CD4-positive, alpha-beta T cell (primary cell): ENCODE measurements at places on chromosomes 13 and 19. TPM values are rescaled to one million over a fixed set of nuclear protein-coding genes. Genes with fewer than 3 reads are reported as not detected.

DNA sequence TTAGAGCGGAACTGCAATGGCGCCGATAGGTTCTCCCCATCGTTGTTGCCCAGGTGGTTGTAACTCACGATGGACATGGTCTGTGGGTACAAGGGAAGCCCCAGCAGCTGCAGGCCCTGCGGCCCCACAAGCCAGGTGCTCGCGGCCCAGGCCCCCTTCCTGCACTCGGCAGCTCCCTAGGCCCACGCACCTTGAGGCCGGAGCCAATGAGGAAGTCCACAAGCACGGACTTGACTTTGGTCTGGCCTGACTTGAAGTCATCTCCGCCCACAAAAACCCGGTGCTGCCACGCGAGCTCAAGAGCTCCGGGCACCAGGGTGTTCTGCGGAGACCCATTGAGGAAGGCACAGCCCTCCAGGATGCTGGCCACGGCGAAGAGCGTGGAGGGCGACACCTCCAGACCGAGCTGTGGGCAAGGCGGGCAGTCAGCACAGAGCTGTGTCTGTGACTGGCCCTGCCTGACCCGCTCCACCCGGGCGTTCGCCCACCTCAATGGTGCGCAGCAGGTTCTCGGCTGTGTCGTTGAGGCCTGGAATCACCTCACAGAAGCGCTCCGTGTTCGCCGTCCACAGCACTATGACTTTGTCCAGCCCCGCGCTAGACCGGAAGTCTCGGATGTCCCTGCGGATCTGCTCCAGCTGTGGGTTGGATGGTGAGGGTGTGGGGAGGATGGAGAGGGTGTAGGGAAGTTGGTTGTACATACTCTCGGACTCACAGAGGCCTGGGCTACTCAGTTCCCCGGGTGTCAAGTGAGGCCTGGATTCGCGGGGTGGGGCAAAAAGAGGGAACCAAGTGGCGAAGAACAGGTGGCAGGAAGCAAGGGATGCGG lies 1.9 kb downstream of the ISYNA1 start:
- no peak for DNase-seq

GRCh38 chr19:33712268-33712667 lies 84.4 kb upstream of the KCTD15 start:
- no peak for DNase-seq

DNA sequence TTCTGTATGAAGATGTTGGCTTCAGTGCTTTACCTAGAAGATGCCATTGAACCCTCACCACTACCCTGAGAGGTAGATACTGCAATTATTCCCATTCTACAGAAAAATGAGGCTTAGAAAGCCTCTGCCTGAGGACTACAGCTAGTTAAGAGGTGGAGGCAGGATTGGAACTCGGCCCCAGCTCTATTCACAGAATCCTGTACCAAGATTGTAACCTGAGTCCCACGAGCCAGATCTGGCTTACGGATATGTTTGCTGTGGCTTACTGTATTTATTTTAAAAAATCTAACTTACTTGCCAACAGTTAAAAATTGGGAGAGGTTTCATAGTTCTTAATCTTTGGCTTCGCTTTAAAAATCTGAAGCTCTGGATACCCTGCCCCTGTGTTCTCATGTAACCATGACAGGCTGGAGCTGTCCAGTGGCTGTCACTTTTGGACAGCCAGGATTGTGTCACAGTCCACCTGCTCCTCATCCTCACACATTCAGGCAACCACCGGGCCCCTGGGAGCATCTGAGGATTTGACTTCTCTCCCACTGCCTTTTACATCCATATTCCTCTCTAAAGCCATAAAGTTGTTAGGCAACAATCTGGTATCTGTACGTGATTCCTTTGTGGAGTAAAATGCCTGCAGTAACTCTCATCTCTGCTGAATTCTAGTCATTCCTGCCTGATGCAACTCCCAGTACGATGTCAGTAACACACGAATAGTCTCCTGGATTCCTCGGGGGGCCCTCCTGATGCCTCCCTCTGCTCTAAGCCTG lies 160.8 kb upstream of the SERP2 start:
- no peak for DNase-seq

- DNase-seq, result no peak
Observed at GRCh38 chr13:97979051-97979450, 25.6 kb downstream of the IPO5 start.

- DNase-seq, result no peak
Observed at GRCh38 chr13:65600702-65601101, 1629.4 kb downstream of the PCDH9 start.

- DNase-seq, result no peak
Observed at GRCh38 chr13:26343816-26344215, 89.9 kb downstream of the CDK8 start.

DNA sequence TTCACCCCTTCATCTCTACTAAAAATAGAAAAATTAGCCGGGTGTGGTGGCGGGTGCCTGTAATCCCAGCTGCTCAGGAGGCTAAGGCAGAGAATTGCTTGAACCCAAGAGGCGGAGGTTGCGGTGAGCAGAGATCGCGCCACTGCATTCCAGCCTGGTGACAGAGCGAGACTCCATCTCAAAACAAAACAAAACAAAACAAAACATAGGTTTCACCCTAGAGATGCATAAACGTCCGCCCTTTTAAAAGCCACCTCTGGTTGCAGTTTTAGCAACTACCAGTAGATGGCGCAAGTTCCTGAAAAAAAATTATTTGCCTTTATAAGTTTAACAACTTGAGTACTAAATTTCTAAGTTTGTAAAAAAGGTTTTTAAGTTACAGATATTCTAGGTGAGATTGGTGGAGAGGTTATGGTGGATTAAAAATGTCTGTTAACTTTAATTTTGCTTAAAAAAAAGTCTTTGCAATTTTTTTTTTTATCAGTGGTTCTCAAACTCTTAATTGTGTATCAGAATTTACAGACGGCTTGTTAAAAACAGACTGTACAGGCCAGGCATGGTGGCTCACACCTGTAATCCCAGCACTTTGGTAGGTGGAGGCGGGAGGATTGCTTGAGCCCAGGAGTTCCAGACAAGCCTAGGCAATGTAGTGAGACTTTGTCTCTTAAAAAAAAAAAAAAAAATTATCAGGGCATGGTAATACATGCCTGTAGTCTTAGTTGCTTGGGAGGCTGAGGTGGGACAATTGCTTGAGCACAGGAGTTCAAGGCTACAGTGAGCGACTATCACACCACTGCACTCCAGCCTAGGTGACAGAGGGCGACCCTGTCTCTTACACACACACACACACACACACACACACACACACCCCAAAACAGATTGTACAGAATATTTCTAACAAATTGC lies 42.1 kb downstream of the NAA16 start:
- DNase-seq, result peak; percentile 82

DNA sequence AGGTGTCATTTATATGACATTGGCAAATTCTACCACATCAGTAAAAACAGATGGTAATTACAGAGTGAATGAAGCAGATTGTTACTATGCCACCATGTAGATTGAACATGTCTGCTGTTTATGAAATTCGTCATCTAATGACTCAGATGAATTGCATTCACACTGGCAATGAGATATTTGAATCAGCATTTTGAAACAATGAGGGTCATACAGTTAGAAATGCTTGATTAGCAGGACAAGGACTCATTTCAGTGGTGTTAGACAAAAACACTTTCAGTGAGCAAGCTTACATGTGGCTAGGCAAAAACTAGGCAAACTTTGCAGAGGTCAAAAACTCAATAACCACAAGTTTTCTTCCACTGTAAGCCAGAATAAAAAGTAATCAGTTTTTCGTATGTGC lies 1165.0 kb downstream of the SLITRK1 start:
- DNase-seq, result no peak

GRCh38 chr13:73054712-73055111 lies 4.1 kb upstream of the KLF5 start:
- no peak for DNase-seq

Gene TNNT1
- total RNA-seq, result not detected

Gene SOX1
- total RNA-seq, result not detected
